ENCODE measurements at places on chromosomes 2 and 18. TPM values are rescaled to one million over a fixed set of nuclear protein-coding genes. Genes with fewer than 3 reads are reported as not detected.

- no peaks in the 10 kb centered on the region for H3K4me1 ChIP-seq
- H3K27ac ChIP-seq = no peak overlapping the region
- H3K27me3 ChIP-seq = no peaks in the 10 kb centered on the region
- H3K36me3 ChIP-seq = no peaks in the 10 kb centered on the region
- no peak overlapping the region for H3K4me3 ChIP-seq
Observed at GRCh38 chr2:16312771-16313170, 352.9 kb downstream of the CYRIA start.

DNA sequence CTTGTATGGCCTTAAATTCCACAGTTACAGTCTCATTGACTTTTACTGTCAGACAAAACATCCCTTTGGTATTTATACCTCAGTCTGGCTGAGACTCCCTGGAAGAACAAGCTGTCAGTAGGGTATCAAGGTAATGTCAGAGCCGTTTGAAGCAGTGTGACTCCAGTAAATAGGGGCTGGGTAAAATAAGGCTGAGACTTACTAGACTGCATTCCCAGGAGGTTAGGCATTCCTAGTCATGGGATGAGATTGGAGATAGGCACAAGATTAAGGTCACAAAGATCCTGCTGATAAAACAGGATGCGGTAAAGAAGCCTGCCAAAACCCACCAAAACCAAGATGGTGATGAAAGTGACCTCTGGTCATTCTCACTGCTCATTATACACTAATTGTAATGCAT, 219.5 kb upstream of the SKOR2 start:
- no peaks in the 10 kb centered on the region for H3K4me1 ChIP-seq
- DNase-seq = no peak
- H3K27ac ChIP-seq = no peak overlapping the region
- H3K36me3 ChIP-seq = no peaks in the 10 kb centered on the region
- H3K4me3 ChIP-seq = no peak overlapping the region
- H3K27me3 ChIP-seq = no peaks in the 10 kb centered on the region

MC4R gene
- total RNA-seq = not detected

GBX2 gene
- not detected for total RNA-seq

BCL11A gene
- total RNA-seq = not detected

UBE2E3 gene
- total RNA-seq = 45.7 TPM

STK17B gene
- total RNA-seq = 4.5 TPM

DNA sequence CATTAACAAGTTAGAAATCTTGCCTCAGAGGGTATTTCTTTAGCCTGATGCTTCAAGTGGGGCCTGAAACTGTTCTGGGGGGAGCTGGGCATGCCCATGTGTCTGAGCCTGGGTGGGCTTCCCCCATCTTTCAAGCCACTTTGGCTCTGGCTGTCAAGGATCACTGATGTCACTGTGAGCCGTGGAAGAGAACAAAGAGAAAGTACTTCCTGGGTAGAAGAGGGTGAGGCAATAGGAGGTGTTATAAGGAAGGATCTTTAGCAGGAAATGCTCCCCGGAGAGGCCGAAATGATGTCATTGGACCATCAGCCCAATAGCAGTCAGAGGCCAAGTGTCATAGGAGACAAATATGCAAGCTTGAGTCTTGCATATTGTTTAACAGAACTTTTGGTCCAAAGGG, 228.4 kb upstream of the MEX3C start:
- no peaks in the 10 kb centered on the region for H3K27me3 ChIP-seq
- H3K27ac ChIP-seq = no peak overlapping the region
- H3K4me3 ChIP-seq = no peak overlapping the region

LONRF2 gene
- total RNA-seq = not detected

CXCR2 gene
- not detected for total RNA-seq

ZNF396 gene
- total RNA-seq = 1.6 TPM

ASXL3 gene
- total RNA-seq = not detected

DNA sequence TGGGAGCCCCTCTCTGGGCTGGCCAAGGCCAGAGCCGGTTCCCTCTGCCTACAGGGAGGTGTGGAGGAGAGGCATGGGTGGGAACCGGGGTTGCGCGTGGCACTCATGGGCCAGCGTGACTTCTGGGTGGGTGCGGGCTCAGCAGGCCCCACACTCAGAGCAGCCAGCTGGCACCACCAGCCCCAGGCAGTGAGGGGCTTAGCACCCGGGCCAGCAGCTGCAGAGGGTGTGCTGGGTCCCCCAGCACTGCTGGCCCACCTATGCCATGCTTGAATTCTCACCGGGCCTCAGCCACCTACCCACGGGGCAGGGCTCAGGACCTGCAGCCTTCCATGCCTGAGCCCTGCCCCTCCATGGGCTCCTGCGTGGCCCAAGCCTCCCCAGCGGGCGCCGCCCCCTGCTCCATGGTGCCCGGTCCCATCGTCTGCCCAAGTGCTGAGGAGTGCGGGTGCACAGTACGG, 248.5 kb upstream of the HNMT start:
- H3K36me3 ChIP-seq = no peaks in the 10 kb centered on the region
- no peak overlapping the region for H3K27ac ChIP-seq
- H3K27me3 ChIP-seq = no peaks in the 10 kb centered on the region
- no peak overlapping the region for H3K4me3 ChIP-seq

GRCh38 chr2:172994864-172995263, 80.8 kb upstream of the MAP3K20 start:
- no peaks in the 10 kb centered on the region for H3K36me3 ChIP-seq
- H3K27me3 ChIP-seq = no peaks in the 10 kb centered on the region
- H3K4me1 ChIP-seq = peaks cover 39% of the 10 kb centered on the region
- H3K27ac ChIP-seq = no peak overlapping the region
- H3K4me3 ChIP-seq = no peak overlapping the region

FOXI3 gene
- not detected for total RNA-seq

CETN1 gene
- total RNA-seq = not detected

All from HepG2 (cell line).